ENCODE measurements at places on chromosomes 2 and 18.

DNA sequence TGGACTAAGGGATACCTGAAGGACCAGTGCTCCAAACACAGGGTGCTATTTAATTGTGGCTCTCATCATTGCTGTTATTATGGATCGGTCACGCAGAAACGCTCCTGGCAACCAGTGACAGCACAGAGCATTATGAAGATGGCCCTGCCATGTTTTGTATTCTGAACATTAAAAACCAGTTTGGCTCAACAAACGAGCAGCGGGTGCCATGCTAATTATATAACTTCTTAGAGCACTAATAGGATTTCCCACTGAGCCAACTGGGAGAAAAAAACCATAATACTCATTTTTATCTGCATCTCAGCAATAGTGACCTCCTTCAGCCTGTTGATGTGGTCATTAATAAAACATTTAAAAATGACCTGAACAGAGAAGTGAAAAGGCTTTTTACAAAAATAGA, 212.8 kb downstream of the STK39 start:
- DNase-seq = no peak

DNA sequence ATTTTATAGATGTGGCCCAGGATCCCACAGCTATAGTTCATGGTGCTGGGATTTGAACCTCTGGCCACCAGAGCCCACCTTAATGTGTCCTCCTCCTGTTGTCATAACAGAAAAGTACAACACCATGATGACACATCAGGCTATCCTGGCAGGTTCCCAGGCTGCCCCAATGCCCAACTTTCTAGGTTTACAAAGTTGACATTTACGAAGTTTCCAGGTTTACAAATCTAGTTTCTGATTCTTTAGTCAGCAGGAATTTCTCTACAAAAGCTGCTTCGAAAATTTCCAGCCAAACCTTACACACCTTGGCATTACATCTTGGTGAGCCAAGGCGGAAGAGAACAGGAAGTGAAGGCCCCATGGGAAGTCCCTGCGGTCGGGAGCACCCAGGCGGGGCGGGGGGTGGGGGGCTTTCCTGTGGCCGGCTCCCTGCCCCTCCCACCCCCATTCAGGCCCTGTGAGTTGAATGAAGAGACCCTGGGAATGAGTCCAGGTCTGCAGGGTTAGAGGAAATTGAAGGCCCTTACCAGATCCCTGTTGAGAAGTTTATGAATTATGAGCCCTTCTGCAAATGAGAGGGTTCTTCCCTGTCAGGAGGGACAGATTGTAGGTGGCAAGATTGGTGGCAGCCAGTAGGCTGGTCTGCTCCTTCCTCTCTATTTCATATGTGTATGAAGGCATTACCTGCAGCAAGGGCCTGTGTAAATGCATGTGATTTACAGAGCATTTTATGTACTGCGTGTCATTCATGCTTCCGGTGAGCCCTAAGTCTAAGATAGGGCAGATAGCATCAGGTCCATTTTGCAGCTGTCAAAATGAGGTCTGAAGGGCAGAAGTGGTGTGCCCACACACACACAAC, 11.1 kb upstream of the IL1RN start:
- no peak for DNase-seq

GRCh38 chr2:173195100-173195499, 119.5 kb downstream of the MAP3K20 start:
- DNase-seq = no peak

- DNase-seq = no peak
Measured at GRCh38 chr2:26580751-26581150, 60.4 kb downstream of the CIB4 start.

GRCh38 chr18:28164771-28165483, 12.0 kb downstream of the CDH2 start:
- no peak for DNase-seq

DNA sequence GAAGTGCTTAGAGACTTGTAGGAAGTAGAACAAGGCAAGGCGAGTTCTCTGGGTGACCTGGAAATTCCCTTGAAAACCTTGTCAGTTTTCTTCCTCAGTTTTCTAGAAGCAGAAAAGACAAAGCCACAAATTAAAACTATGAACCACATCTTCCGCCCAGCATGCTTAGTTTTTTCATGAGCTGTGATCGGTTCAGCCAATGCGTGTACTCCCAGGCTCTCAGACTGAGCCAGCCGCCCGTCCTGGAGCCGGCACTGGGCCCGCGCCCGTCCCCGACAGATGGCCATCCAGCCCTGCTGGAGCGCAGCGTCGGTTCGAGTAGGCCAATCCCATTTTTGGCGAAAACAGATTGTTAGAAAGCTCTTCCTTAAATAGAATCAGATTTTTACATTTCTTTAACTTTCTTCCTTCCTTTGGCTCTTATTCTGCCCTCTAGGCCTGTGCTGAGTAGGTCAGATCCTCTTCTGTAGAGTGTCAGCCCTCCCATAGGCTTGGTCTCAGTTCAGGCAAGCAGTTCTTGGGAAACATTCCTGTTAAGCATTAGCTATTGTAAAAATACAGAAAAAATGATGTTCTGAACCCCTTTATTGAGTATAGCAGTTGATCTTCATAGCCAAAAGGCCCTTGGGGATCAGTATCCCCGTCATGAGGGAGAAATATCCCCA, 112.5 kb downstream of the NCK2 start:
- no peak for DNase-seq

GRCh38 chr2:10369269-10370255, 66.9 kb downstream of the HPCAL1 start:
- DNase-seq = no peak

- no peak for DNase-seq
Measured at GRCh38 chr2:236295481-236295880, 31.3 kb upstream of the ASB18 start.

DNA sequence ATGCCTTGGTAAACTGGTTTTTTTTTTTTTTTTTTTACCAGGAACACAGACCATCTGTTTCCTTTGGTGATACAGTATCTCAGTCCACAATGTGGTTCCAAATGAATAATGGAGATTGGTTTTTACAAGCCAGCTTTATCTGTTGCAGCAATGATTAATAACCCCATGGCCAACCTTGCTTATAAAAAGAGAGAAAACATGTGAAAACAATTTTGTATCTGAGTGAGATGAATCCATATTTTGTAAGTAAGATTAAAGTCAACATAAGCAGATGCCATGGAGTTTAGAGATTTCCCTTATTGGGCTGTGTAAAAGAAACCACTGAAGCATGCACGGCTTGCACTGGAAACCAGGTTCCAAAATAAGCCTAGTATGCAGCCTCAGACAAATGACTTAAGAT, 108.6 kb upstream of the CNTNAP5 start:
- no peak for DNase-seq

DNA sequence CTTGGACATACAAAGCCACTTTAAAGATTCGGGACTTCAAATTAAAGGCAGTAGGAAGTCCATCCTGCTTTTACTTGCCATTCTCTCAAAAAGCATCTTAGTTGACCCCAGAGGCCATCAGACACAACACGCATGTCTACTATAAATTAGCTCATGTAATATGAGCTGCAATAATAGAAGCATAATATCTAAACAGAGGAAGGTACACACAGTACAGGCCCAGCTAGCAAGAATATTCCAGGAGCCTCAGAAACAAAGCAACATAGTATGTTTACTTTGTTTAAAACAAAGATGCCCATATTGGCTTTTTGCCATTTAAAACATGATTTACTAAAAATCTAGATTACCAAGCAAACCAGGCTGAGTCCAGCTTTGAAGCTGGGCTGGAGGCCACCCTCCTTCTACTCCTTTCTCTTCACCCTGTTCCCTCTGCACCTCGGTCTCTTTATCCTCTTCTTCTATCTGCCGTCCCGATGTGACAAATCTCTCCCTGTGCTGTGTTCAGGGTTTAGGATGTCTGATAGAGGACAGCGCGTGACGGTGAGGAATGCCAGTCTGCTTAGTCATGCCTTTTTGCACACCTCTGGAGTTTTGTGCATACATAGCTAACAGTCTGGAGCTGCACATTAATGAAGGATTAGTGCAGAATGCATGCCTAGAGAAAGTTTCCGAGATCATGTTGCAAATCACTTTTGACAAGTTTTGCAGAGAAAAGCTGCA, 28.2 kb downstream of the DTNA start:
- no peak for DNase-seq

GRCh38 chr2:15448250-15448839, 112.8 kb downstream of the NBAS start:
- DNase-seq = no peak

- DNase-seq = no peak
Measured at GRCh38 chr2:158181171-158181570, 79.5 kb downstream of the UPP2 start.

GRCh38 chr2:54644236-54644635, 79.2 kb upstream of the EML6 start:
- no peak for DNase-seq

DNA sequence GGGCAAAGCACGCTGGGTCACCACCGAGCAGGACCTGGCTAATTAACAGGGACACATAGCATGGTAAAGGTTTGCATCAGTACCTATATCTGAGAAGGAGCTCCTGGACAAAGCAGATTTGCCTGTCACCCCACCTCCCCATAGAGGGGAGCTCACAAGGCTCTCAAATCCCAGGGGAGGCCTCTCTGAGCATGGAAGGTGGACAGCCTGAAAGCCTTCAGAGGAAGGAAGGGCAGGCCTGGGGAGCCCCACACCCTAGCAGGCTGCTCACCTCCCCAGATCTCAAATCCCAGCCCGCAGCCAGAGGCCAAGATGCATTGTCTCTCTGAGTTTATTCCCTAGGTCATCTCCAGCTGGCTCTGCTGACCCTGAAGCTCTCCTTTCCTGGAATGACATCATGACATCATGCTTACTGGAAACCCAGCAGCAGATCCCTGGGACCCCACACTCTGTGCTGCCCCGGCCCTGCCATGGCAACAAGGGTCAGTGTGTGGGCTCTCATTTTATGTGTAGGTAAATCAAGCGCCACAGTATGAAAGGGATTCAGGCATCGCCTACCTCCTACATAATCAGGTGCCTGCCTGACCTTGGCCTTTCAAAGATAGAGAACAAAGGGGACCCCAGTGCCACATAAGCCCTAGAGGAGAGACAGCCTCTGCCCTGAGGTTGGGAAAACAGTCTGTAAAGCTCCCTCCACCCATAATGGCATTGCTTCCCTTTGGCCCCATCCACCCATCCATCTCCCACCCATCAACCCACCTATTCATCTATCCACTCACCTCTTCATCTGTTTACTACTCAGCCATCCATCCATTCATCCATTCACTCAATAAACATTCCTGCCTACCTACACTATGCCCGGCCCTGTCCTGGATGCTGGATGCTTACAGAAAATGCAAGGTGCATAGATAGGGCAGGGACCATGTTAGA, 15.7 kb upstream of the TEX51 start:
- DNase-seq = no peak

GRCh38 chr18:68489013-68489792, 225.7 kb downstream of the TMX3 start:
- DNase-seq = no peak

DNA sequence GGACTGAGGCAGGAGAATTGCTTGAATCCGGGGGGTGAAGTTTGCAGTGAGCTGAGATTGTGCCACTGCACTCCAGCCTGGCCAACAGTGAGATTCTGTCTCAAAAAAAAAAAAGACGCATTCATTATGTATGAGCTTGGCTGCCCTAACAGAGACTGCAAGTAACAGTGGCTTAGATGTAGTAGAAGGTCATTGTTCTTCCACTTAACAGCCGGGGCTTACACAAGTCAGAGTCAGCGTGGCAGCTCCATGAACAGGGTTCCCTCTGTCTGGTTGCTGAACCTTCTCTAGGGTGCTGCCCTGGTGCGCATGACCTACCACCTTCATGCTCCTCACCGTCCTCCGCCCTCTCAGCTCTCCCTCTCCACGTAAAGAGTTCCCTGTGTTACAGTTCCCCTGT, 49.1 kb upstream of the IGFBP2 start:
- no peak for DNase-seq

DNA sequence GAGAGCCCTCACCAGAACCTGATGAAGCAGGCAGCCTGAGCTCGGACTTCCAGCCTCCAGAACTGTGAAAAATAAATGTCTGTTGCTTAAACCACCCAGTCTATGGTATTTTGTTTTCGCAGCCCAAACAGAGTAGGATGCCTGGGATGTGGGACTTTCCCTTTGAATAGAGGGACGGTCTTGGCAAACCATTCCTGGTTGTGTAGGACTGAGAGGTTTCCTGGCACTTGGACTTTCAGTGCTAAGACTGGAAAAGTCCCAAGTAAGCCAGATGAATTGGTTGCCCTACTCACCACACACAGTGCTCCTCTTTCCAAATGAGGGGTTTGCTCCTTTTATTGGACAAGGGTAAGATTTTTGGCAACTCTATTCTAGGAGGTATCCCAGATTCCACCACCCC, 46.8 kb upstream of the ACMSD start:
- DNase-seq = no peak

DNA sequence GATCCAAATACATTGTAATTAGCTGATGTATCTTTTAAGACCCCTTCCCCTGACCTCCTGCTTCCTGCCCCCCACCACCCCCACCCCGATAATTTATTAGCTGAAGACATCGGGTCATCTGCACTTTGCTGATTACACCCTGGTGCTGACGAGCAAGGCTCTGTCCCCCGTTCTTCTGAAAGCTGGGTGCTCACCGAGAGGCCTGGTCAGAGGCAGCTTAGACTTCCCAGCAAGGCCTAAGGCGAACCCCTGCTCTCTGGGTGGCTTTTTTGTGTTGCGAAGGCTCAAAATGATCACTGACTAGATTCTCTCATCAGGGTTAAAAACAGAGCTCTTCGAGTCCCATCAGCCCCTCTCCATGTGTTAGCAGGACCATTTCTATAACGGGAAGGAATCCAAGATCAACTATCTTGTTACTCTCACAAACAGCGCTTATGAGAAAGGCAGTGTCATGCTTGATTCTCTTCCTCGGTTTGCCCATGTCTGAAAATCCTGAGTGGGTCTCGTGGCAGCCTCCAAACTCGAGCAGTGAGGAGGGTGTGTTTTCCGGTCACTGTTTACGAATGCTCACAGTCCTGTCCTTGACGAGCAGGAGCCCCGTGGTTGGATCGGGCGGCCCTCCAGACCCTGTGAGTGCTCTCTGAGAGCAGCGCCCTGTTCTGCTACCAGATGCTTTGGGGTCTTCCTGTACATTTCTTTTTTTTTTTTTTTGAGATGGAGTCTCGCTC, 201.6 kb downstream of the HDAC4 start:
- no peak for DNase-seq

- DNase-seq = no peak
Measured at GRCh38 chr2:29657674-29658073, 263.7 kb downstream of the ALK start.

GRCh38 chr2:240734756-240735155, 43.1 kb downstream of the AQP12A start:
- no peak for DNase-seq

- DNase-seq = no peak
Measured at GRCh38 chr2:105315314-105315713, 14.2 kb downstream of the TGFBRAP1 start.

- DNase-seq = no peak
Measured at GRCh38 chr2:102208774-102209173, 22.0 kb downstream of the IL1RL2 start.

Data from NCI-H1436 (cell line).